ENCODE measurements at places on chromosomes 11 and 22. TPM values are rescaled to one million over a fixed set of nuclear protein-coding genes. Genes with fewer than 3 reads are reported as not detected.

Gene UPB1
- 0.32 TPM for total RNA-seq

Gene OSBPL5
- 41.4 TPM for total RNA-seq

Gene ARL14EP
- 21.5 TPM for total RNA-seq

Gene BATF2
- total RNA-seq: 2.1 TPM

Gene APOL4
- total RNA-seq: 51.4 TPM

Gene IL17REL
- total RNA-seq: not detected

Gene NAV2
- total RNA-seq: 13.7 TPM

Gene OR51A2
- not detected for total RNA-seq

Gene FADS3
- 387 TPM for total RNA-seq

Gene SLC22A12
- total RNA-seq: 0.29 TPM

Gene OR10A2
- total RNA-seq: not detected

Gene SEPTIN3
- total RNA-seq: 0.55 TPM

Gene HTR3A
- not detected for total RNA-seq

Gene OR51E2
- total RNA-seq: not detected
